A549 treated with Mapracorat at 1 μM for 4 hours (cell line): ENCODE measurements at places on chromosomes 3 and 15. TPM values are rescaled to one million over a fixed set of nuclear protein-coding genes. Genes with fewer than 3 reads are reported as not detected.

The TOPBP1 gene
- total RNA-seq, result 19.3 to 24.9 TPM (median 23.5 TPM) in 5 replicates

The ZNF502 gene
- total RNA-seq, result 1.6 to 2.3 TPM (median 1.6 TPM) in 5 replicates

The CRTC3 gene
- total RNA-seq, result 20.3 to 25.7 TPM (median 24.8 TPM) in 5 replicates

The CPNE9 gene
- 0.15 to 0.31 TPM (median 0.17 TPM) in 3 of 5 replicates, not detected in the others for total RNA-seq

The PDE12 gene
- total RNA-seq, result 12.7 to 17.9 TPM (median 15.2 TPM) in 5 replicates

The ADAMTS9 gene
- total RNA-seq, result 0.49 to 0.96 TPM (median 0.62 TPM) in 5 replicates

The MYZAP gene
- total RNA-seq, result 0.75 to 1.2 TPM (median 1.1 TPM) in 5 replicates

The RETNLB gene
- not detected in 5 replicates for total RNA-seq

The SLC27A2 gene
- total RNA-seq, result 30.9 to 37.7 TPM (median 33.0 TPM) in 5 replicates

The SERPINI2 gene
- total RNA-seq, result not detected in 5 replicates

The GOLGA6L4 gene
- 0.29 to 1.3 TPM (median 0.87 TPM) in 5 replicates for total RNA-seq

The IL12A gene
- total RNA-seq, result 0.98 to 1.9 TPM (median 1.3 TPM) in 5 replicates

The ARHGEF3 gene
- total RNA-seq, result 7.2 to 9.5 TPM (median 7.8 TPM) in 5 replicates

The MGLL gene
- 63.9 to 79.7 TPM (median 69.3 TPM) in 5 replicates for total RNA-seq

The MASP1 gene
- not detected in 5 replicates for total RNA-seq

The ADCY5 gene
- 0.22 to 0.88 TPM (median 0.30 TPM) in 5 replicates for total RNA-seq

The ATP10A gene
- total RNA-seq, result 7.6 to 9.2 TPM (median 7.8 TPM) in 5 replicates

The MKRN3 gene
- 1.4 to 2.6 TPM (median 2.0 TPM) in 5 replicates for total RNA-seq

The IMPG2 gene
- total RNA-seq, result 0.01 to 0.02 TPM (median 0.02 TPM) in 3 of 5 replicates, not detected in the others

The ROPN1 gene
- not detected in 5 replicates for total RNA-seq

The CPLX3 gene
- 0.08 to 0.09 TPM in 2 of 5 replicates, not detected in the others for total RNA-seq

The FOXB1 gene
- not detected in 5 replicates for total RNA-seq

The EFL1 gene
- total RNA-seq, result 22.1 to 24.3 TPM (median 22.8 TPM) in 5 replicates

The HES1 gene
- total RNA-seq, result 9.5 to 14.1 TPM (median 11.3 TPM) in 5 replicates

The TGM4 gene
- 0.07 to 0.30 TPM (median 0.14 TPM) in 5 replicates for total RNA-seq

The THRB gene
- 0.97 to 1.7 TPM (median 1.0 TPM) in 5 replicates for total RNA-seq

The SPESP1 gene
- not detected in 5 replicates for total RNA-seq

The CCR2 gene
- not detected in 5 replicates for total RNA-seq

The AMOTL2 gene
- total RNA-seq, result 44.9 to 52.4 TPM (median 49.4 TPM) in 5 replicates

The RAB6B gene
- total RNA-seq, result 1.7 to 2.4 TPM (median 2.3 TPM) in 5 replicates

The LDHAL6B gene
- not detected in 5 replicates for total RNA-seq

The GP5 gene
- total RNA-seq, result 0.04 TPM in 1 of 5 replicates, not detected in the others

The RARRES1 gene
- 7.7 to 11.7 TPM (median 11.2 TPM) in 5 replicates for total RNA-seq

The GJD2 gene
- not detected in 5 replicates for total RNA-seq

The CLSTN2 gene
- total RNA-seq, result 0.02 to 0.08 TPM (median 0.04 TPM) in 5 replicates

The FANCD2OS gene
- total RNA-seq, result not detected in 5 replicates

The NGLY1 gene
- 17.7 to 21.0 TPM (median 18.8 TPM) in 5 replicates for total RNA-seq

The GNAT1 gene
- 0.05 to 0.31 TPM in 2 of 5 replicates, not detected in the others for total RNA-seq

The ARHGEF26 gene
- total RNA-seq, result 7.4 to 10.0 TPM (median 9.0 TPM) in 5 replicates

The NAALADL2 gene
- total RNA-seq, result 0.18 to 0.35 TPM in 2 of 5 replicates, not detected in the others

The REC114 gene
- total RNA-seq, result not detected in 5 replicates

The TPRG1 gene
- total RNA-seq, result 0.07 to 0.33 TPM (median 0.12 TPM) in 5 replicates

The C2CD4A gene
- 0.06 to 0.27 TPM (median 0.16 TPM) in 5 replicates for total RNA-seq

The OR5K1 gene
- not detected in 5 replicates for total RNA-seq

The SEMA6D gene
- not detected in 5 replicates for total RNA-seq

The RHCG gene
- 35.5 to 49.8 TPM (median 39.6 TPM) in 5 replicates for total RNA-seq

The PLS1 gene
- 9.3 to 10.9 TPM (median 10.4 TPM) in 5 replicates for total RNA-seq

The SH2D7 gene
- not detected in 5 replicates for total RNA-seq

The ACAN gene
- 0.77 to 0.99 TPM (median 0.84 TPM) in 5 replicates for total RNA-seq

The TUBGCP5 gene
- 20.8 to 29.3 TPM (median 26.2 TPM) in 5 replicates for total RNA-seq

The CCDC54 gene
- not detected in 5 replicates for total RNA-seq

The TLR9 gene
- 0.07 TPM in 1 of 5 replicates, not detected in the others for total RNA-seq

The P2RY12 gene
- not detected in 5 replicates for total RNA-seq

The DAZL gene
- not detected in 5 replicates for total RNA-seq
